ENCODE measurements at places on chromosomes 3 and 15.

GRCh38 chr15:49215768-49216739 is 46.0 kb downstream of the GALK2 start:
- no peak for DNase-seq

- no peak for DNase-seq
These were observed 124.0 kb downstream of the MEGF11 start for GRCh38 chr15:66129586-66129985.

GRCh38 chr3:63278171-63279004 is at the start of gene SYNPR:
SYNPR (plus strand) TSS chr3:63278308.
- DNase-seq: no peak

- DNase-seq: no peak
These were observed 145.2 kb downstream of the KLF13 start for GRCh38 chr15:31471731-31472430.

DNA sequence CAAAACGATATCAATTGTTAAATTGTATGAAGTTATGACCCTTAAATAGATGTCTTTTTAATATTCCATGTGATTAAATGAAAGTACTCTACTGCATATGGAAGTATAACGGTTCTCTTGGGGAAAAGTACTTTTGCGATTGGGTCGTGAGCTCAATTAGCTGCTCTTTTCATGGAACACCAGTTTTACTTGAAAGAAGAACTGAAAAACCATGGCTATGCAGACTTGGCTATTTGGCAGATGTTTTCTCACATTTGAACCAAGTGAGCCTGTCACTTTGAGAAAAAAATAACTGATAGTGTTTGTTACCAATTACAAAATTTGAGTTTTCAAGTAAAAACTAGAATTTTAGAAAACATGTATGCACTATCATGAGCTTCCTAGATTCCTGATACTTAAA is 5.9 kb upstream of the INAFM2 start:
- DNase-seq: no peak

GRCh38 chr15:94383706-94384105 is 152.3 kb downstream of the MCTP2 start:
- DNase-seq: no peak
